ENCODE measurements at places on chromosomes 1 and 21.
A peak's percentile ranks its signal among the peaks of the same experiment; 100 is the strongest.

GRCh38 chr1:64960731-64961130 lies 5.6 kb downstream of the JAK1 start:
- no peak for DNase-seq

- no peak for DNase-seq
Observed at GRCh38 chr1:3573500-3573899, 37.8 kb downstream of the MEGF6 start.

GRCh38 chr1:10152709-10153284 lies 57.6 kb upstream of the KIF1B start:
- DNase-seq: peak; percentile 58

GRCh38 chr21:41282412-41282811 lies 34.2 kb upstream of the FAM3B start:
- no peak for DNase-seq

DNA sequence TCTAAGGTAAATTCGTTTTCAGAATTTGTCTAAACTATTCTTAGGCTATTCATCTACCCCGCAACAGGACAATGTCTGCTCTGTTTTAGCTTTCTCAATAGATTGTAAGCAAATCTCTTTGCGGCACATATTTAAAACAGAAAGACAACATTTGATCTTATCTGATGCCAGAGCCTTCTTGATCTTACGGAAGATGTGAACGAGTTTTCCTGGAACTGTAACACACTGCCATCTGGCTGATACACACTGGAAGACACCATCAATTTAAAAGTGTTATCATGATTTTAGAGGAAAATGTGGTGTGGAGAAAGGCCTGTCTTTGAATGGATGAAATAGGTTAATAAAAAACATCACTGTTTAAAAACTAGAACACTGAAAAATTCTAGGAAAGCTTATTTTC lies 36.1 kb downstream of the COA6 start:
- DNase-seq: no peak

GRCh38 chr1:6001992-6002576 lies 9.9 kb upstream of the NPHP4 start:
- no peak for DNase-seq

GRCh38 chr21:31848326-31848985 lies 24.4 kb upstream of the HUNK start:
- no peak for DNase-seq

GRCh38 chr1:166977951-166978350 lies 2.6 kb upstream of the ILDR2 start:
- no peak for DNase-seq

- no peak for DNase-seq
Observed at GRCh38 chr1:48744032-48744431, 32.7 kb downstream of the BEND5 start.

All from ELR (cell line).